ENCODE measurements at places on chromosomes 1 and 21.

DNA sequence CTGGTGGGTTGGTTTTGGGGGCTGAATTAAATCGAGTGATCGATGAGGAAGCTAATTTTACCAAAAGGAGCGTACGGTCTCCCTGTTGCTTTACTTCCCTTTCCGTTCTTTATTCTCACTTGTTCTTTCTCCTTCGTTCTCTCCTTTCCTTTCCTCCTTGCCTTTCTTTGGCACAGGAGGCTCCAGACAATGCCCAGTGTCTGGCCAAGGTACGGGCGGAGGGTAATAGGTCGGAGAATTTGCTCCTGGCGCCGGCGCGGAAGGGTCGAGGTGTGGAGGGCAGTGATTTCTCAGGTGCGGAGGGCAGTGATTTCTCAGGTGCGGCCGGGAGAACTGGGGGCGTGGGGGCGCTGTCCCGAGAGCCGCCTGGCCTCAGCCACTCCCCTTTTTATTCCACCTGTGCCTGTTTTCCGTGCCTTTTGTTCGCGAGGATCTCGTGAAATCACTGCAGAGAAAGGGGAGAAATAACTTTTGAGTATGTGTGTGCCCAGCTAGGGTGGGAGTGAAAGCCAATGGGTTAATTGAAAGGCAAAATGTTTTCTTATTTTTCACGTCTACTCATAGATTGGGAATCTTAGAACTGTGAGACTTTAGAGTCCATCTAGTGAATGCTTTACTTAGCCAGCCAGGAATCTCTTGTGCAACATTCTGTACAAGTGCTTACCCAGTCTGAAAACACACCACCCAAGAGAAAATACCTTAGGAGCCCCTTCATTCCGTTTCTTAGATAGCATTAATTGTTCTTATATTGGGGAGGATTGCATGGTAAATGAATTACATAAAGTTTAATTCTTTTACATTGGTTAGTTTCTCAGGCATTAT, 1.3 kb downstream of the FNBP1L start:
- no peak for DNase-seq

GRCh38 chr1:16165548-16165947, 9.7 kb upstream of the EPHA2 start:
- no peak for DNase-seq

DNA sequence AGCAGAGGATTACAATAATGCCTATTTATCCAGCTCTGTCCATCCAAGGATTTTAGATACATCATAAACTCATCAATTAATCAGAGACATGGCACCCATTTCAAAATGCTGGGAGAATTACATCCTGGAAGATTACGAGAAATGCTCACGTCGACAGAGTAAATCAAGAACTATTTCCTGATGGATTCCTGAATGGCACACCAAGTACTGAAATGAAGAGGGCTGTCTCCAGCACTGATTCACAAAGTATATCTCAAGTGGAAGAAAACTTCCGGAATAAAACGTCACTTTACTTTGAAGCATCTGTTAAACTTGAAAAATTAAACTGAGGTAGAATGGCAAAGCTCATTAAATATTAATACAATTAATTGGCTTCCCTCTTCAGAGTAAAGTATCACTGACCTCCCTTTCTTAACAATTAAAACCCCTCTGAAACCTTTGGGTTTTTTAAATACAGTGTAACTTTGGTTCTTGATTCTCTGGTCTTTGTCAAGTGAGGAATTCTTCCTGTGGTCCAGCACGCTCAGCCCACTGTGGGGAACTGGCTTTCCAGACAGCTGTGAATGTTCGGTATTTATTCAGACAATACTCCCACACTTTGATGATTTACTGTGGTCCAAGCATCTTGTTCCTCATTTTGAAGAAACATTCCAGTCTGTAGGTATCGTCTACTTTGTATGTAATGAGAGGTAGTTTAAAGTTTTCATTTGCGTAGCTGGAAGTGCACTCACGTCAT, 288.0 kb downstream of the NFIA start:
- DNase-seq, result no peak

- DNase-seq, result peak; percentile 9
Observed at GRCh38 chr1:207672522-207673130, 27.7 kb downstream of the CR1L start.

GRCh38 chr1:41417335-41417682, 56.1 kb downstream of the FOXO6 start:
- no peak for DNase-seq

GRCh38 chr1:172914501-172915144, 136.1 kb downstream of the TNFSF18 start:
- no peak for DNase-seq

GRCh38 chr1:31273619-31274018, 23.0 kb downstream of the SNRNP40 start:
- DNase-seq, result no peak

DNA sequence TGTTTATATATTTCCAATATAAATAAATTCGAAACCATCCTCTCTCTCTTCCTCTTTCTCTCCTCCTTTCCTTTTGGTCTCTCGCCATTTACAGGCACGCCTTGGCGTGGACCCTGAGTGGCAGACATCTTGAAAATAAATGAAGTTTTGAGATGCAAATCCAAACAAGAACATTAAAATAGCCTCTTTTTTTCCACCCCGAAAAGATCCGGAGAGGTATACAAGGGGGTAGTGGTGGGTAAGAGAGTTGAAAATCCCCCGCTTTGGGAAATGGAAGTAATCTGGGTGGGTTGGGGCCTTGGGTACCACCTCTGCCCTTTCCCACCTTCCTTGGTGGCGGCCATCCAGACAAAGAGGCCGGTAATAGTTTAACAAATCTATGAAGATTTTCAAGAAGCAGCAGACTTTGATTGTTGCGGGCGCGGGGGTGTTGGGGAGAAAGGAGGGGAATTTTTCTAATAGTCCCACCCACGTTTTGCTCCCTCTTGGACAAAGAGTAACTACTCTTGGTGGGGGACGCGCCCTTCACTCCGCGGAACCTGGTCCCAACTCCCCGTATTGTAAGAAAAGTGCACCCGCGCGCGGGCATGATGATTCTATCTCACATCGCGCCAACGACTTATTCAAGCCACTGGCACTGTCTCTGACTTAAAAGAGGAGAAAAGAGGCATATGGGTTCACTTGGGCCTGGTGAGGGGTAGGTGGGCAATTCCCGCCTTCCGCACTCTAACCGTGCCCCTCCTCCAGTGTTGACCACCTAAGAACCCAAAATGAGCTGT, 4.0 kb upstream of the FOXD3 start:
- no peak for DNase-seq

DNA sequence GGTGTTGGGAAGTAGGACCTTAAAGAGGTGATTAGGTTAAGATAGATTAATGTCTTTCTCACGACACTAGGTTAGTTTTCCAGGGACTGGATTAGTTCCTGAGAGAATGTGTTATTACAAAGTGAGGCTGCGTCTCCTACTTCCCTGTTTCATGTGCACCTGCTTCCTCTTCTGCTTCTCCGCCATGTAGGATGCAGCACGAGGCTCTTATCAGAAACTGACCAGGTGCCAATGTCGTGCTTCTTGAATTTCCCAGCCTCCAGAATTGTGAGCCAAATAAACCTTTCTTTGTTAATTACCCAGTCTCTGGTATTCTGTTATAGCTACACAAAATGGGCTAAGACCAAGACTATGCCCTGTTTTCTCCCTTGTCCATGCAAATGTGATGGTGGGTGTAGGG, 152.2 kb upstream of the LMO4 start:
- no peak for DNase-seq

- DNase-seq, result no peak
Observed at GRCh38 chr21:17964716-17965115, 145.6 kb upstream of the C21orf91 start.

- no peak for DNase-seq
Observed at GRCh38 chr1:116763116-116763786, 9.0 kb downstream of the CD2 start.

DNA sequence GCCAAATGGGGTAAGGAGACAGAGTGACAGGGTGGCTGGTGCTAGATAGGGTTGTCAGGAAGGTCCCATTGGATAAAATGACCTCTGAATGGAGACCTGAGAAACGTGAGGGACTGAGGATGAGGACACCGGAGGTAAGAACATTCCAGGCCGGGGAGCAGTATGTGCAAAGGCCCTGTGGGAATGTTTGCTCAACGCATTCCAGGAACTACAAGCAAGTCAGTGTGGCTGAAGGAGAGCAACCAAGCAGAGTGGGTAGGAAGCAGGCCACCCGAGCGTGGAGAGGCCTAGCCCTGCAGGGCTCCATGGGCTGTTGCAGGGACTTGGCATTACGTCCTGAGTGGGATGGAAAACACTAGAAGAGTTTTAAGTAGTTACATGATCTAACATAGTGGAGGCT, 185.6 kb downstream of the ZBTB18 start:
- DNase-seq, result no peak

DNA sequence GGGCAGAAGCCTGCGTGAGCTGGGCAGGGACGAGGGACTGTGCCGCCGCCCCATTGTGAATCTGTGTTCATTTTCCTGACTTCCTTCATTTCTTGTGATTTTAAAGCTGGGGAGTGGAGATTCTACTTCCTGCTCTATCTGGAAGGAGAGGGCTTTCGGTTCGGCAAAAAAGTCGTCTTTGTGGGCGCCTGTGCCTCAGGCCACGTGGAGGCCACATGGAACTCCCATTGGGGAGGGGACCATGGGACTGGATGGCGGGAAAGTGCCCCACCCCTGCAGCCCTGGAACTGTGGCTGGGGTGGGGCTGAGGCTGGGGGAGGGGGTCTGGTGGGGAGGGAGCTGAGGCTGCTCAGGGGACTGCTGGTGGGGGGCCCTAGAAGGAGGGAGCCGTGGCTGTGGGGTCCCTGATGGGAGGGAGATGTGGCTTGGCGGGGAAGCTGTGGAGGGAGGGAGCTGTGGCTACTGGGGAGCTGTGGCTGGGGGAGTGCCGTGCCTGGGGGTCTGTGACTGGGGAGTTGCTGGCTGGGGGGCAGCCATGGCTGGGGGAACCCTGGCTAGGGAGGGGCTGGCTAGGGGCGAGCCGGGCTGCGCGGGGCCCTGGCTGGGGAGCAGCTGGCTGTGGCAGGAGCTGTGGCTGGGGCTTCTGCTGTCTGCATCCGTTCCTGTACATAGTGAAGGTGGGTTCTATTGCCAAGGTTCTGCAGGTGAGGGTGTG, 31.5 kb downstream of the COL18A1 start:
- no peak for DNase-seq

DNA sequence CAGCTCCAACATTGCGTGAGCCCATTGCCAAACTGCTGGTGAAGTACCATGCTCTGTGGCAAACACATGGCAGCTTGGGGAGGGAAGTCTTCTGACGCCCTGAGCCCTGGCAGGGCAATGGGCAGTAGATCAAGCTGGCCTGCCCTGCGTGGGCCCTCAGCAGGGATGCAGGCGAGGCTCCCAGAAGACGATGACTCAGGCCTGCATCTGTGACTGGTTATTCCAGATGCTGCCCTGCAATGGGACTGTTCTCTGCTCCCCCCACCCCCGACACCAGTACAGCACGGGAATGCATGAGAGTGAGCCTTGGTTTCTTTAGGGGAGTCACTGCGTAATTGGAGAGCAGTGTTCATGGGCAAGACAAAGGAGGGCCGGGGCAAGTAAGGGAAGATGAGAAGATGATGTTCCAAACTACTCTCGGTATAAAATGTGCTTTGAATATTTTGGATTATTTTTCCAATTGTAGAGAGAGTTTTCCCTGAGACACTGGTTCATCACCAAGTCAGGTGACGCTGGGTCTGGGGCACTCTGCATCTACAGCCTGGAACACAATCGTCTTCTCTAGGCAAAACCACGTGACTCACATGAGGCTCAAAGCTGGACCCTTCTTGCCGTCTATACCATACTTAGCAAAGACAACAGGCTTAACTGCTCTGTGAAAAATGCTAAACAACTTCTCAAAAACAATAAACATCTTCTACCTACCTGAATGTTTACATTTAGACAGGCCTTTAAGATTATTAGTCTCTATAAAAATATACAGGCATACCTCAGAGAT, 9.0 kb upstream of the C1orf198 start:
- no peak for DNase-seq

GRCh38 chr1:197967066-197967465, 49.9 kb downstream of the LHX9 start:
- DNase-seq, result no peak

DNA sequence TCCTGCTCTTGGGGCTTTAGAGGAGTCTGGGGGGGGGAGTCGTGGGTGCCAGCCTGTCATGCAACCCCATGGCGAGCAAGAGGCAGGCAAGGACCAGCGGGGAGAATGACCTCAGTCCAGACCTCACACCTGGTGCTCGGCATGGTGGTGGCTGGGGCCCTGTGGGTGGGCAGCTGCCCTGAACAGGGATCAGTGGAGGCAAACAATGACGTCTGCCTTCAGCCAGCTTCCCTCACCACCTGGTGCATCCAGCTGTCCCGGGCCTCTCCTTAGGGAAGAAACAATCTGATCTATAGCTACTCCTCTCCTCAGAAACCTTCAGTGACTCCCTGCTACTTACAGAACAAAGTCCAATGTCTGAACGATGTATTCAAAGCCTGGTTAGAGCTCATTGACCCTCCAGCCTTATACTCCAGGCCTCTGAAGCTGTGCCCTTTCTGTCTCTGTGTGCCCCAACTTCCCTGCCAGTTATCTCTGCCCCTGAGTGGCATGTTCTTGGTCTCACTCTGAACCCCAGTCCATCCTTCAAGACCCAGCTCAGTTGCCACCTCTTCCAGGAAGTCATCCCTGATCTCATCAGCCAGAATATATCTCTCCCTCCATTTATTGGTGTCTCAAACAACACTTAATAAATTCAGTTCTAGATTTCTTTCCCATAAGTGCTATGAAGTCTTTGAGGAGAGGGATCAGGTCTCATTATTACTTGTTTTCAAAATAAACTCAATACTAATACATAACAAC, 6.6 kb downstream of the PADI2 start:
- no peak for DNase-seq

DNA sequence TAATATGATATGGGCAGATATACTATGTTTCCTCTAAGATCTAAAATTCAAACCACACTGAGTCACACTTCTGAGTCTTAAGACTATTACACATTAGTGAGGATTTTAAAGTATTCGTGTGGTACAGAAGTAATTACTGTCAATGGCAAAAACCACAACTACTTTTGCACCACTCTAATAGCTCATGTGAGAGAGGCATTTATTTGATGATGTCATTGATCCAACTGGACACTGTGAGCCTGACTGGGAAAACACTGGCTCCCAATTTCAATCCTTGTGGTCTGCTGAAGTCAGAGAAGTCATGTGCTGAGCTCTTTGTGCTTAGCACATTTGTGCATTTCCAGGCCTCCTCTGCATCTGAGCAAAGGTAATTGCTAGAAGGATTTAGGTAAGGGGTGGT, 377.8 kb downstream of the USH2A start:
- peak; percentile 98 for DNase-seq

DNA sequence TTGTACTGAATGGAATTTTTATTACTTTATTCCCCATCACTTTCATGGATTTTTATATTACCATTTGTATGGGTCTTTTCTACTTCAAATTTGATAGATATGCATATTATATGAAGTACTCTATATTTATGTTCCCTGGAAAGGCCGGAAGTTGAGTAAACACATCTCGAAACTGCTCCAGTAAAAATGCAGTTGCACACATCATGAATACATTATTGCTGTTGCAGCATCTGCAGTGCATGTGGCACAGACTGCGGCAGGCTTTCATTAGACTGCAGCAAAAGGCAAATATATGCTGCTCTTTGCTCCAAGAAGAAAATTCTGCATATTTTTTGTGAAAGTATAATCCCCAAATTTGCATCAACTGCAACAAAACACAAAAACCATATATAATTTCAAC, 48.7 kb upstream of the LRRC7 start:
- DNase-seq, result no peak

GRCh38 chr1:244231572-244232315, 180.7 kb downstream of the ZBTB18 start:
- no peak for DNase-seq
